EH (cell line): ENCODE measurements at places on chromosomes 6 and 20.
A peak's percentile ranks its signal among the peaks of the same experiment; 100 is the strongest.

DNA sequence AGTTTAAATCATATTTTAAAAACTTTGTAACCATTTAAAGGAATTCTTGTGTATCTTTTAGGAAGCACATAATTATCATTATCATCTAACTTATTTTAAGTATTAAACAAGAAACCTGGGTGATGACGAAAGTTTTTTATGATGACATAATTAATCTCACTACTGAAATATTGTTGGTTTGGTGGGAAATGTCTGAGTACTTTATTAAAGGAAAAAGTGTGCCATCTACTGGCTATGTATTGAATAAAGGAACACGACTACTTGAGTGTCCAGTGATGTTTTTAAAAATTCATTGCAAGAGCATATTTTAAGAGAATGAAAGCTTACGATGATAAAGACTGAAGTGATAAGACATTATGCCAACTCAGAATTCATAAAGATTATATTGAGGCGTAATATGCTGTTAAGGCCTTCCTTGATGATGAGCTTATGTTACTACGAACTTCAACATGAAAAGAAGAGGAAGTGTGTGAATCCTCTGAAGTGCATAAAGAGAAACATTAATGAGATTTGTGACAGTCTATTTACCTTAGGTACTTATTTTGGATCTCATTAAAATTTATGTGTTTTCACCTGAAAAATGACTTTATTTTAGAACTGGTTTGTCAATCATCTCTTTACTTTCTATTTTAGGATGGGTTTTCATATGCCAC, 12.0 kb upstream of the TRMT11 start:
- peak; percentile 62 for DNase-seq

- DNase-seq, result peak; percentile 41
Observed at GRCh38 chr6:37624606-37625574, 72.8 kb downstream of the MDGA1 start.

DNA sequence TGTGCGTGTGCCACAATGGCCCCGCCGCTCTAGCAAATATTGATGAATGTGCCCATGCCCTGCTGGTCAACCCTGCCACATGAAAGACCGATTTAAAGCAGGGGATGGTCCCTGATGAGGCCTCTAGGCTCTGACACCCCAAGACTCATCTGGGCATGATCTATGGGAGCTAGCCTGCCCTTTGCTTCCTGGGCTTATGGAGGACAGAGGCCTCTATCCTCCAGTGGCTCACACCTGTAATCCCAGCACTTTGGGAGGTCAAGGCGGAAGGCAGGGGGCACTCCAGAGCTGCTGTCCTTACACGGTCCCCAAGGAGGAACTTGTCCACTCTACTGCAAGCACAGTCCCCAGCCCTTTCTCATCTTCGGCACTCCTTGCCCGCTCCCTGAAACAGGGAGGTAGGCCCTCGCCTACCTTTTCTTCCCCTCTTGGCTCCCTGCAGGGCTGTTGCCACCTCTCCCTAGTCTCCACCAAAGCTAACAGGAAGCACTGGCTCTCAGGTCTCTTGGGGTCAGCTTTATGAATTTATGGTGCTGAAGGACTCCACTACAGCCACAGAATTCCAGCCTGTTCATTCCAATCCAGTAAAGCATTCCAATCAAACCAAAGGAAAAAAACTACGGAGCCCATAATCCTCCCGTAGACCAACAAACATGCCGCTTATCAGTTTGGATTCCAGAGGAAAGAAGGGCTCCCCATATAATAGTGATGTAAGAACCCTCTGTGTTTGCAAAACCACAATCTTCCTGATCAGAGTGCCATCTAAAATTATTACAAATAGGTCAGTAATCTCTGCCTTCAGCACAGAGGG, 48.7 kb upstream of the FOXQ1 start:
- DNase-seq, result peak; percentile 91

DNA sequence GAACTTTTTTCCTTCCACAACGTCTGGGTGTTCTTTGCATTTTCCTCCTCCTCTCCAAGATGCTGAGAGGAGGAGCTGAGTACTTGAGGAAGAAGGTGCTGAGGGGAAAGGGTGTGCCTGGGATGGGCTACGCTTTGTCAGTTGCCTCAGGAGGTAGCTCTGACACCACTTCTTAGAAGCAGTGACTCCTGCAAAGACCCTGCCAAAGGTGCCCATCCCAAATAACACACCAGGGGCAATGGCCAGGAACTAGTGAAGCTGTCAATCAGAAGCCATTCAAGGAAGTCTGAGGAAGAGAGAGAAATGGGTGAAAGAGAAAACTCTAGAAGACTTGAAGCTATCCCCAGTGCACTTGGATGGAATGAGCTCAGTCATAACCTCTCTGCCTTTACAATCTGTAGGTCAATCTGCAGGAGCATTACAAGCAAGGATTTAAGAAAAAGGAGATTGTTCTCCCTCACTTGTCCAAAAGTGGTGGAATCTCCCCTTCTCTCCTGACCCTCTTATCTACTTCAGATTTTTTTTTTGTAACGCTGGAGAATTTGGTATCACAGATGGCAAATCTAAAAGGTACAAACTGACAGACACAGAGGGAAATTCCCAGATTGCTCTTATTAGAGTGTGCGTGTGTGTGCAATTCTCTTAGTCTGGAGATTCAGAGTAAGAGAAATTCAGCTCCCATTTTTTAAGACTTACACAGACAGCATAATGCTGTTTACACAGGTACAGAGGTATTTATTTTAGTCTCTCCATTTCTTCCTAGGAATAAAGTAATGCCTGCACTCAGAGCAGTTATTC, 242.6 kb downstream of the GMPR start:
- no peak for DNase-seq

GRCh38 chr6:166029506-166029905, 138.1 kb downstream of the TBXT start:
- no peak for DNase-seq

- DNase-seq, result no peak
Observed at GRCh38 chr6:52333840-52334200, 28.1 kb upstream of the PAQR8 start.

DNA sequence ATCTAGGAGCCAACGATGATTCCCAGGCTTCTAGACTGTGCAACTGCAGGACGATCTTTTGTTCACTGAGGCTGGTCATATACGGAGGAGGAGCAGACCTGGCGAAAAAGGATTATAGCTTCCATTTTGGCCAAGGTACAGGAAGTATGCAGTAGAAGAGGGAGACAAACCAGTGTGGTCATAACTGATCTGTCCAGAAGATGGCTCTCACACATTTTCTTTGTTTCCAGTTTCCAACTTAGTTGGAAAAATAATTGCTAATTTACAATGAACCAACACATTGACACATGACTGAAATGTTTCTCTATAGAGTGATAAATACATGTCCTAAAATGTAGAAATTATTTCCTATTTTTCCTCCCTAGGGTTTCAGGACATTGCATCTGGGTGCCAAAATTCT, 364.1 kb upstream of the BTBD3 start:
- DNase-seq, result peak; percentile 10

- peak; percentile 54 for DNase-seq
Observed at GRCh38 chr6:43368259-43369160, 937 bp downstream of the ZNF318 start.

DNA sequence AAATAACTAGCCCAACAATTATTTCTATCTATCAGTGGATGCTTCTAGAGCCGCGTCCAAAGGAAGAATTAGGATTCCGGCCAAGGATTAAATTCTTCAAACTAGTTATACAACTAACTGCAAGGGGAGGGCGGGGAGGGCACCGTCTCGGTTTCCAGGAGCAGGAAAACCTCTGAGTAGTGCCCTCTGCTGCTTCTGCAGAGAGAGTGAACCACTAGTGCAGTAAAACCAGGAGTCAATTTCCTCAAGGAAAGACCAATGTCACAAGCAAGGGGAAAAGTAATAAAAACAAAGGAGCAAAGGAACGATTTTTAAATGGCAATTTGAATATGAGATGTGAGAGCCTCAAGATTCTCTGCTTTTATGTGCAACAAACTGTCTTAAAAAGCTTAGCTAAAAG, 16.5 kb upstream of the UBE2J1 start:
- peak; percentile 71 for DNase-seq

GRCh38 chr20:36150847-36151539, 3.5 kb upstream of the EPB41L1 start:
- peak; percentile 41 for DNase-seq

- DNase-seq, result no peak
Observed at GRCh38 chr6:6518631-6519427, 69.7 kb upstream of the LY86 start.

- no peak for DNase-seq
Observed at GRCh38 chr6:311679-312220, 19.5 kb downstream of the DUSP22 start.

- DNase-seq, result peak; percentile 18
Observed at GRCh38 chr6:16135066-16135465, 6.2 kb downstream of the MYLIP start.

DNA sequence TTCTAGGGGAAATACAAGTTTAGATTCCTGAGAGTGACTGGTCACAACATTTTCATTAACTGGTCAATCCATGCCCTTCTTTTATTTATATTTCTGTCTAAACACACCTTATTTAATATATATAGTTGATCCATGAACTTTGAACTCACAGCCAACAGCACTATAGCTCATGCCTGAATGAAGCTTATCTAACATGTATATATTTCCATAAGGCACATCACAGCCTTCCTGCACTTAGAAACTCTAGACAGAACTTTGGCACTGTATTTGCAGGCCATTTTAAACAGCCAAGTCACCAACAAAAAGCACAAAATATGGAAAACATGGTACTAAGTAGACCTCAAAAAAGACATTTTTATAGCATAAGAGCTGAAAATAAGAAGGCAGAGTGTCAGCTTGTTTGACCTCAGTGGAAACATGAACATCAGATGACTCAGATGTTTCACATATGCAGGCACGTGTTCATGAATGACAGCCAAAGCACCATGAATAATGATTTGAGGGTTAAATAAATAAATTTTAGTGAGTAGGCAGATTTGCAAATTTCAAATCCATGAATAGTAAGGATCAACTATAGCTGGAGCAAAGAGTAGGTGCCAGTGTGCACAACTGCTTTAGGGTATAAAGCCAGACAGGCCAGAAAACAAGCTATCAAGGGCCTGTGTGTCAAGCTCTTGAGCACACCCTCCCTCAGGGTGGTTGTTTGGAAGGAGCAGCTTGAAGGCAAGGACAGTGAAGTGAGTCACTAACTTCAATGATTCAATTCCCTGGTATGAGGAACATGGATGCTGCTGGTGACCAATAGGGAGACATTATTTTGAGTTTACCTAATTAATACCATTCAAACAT, 88.9 kb upstream of the NT5E start:
- peak; percentile 99 for DNase-seq

- no peak for DNase-seq
Observed at GRCh38 chr6:157030755-157031154, 253.6 kb downstream of the ARID1B start.

- DNase-seq, result peak; percentile 92
Observed at GRCh38 chr20:57076152-57076652, 190.2 kb downstream of the BMP7 start.

DNA sequence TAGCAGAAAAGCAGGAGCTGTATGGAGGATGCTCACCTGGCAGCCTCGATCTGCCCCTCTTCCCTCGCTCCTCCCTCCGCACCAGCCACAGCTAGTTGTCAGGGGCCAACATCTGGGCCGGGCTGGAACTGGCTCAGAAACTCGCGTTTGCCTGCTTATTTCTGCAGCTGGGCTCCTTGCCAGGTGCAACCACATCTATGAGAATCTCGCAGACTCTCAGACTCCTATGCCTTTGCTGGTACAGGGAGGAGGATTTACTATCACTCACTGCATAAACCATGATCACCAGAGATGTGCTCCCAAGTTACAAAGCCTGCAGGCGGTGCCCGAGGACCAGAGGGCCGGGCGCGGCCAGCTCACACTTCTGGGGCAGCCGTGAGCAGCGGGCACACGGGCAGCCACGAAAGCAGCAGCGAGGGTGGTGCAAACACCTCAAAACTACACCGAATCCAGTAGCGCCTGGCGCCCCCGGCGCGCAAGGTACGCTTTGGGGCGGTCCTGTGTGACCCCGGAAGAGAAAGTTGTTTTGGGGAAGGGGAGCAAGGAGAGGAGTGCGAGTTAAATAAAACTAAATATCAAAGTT, 577 bp upstream of the LRRC1 start:
- DNase-seq, result peak; percentile 81

- no peak for DNase-seq
Observed at GRCh38 chr6:22357724-22358189, 60.9 kb upstream of the PRL start.

GRCh38 chr6:1864496-1864895, 254.8 kb downstream of the FOXC1 start:
- peak; percentile 20 for DNase-seq

- no peak for DNase-seq
Observed at GRCh38 chr6:124796464-124796970, 165.7 kb upstream of the RNF217 start.

DNA sequence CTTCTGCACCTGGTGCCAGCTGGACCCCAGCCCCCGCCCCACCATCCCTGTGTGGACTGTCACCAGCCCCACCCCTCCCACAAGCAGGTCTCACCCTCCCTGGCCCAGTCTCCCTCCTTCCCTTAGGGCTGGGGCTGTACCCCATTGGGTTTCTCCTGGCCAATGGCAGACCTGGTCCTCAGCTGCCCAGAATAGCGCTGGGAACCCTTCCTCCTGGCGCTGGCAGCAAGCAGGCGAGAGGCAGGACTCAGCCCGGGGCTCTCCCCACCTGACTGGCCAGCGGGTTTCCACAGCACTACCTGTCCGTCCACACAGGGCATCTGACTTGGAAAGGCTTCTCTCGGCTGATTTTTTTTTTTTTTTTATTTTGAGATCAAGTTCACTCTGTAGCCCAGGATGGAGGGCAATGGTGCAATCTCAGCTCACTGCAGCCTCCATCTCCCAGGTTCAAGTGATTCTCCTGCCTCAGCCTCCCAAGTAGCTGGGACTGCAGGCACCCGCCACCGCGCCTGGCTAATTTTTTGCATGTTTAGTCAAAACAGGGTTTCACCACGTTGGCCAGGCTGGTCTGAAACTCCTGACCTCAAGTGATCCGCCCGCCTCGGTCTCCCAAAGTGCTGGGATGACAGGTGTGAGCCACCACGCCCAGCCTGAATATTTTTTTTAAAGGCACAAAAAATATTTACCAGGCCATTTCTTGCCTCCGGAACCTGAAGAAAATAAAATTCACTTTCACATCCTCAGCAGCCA, 21.6 kb upstream of the CHRNA4 start:
- DNase-seq, result no peak

- peak; percentile 24 for DNase-seq
Observed at GRCh38 chr20:62238569-62239277, 402 bp downstream of the OSBPL2 start.
